Renal cortex interstitium (tissue), 15 donors: ENCODE measurements at places on chromosomes 2 and 18.

DNA sequence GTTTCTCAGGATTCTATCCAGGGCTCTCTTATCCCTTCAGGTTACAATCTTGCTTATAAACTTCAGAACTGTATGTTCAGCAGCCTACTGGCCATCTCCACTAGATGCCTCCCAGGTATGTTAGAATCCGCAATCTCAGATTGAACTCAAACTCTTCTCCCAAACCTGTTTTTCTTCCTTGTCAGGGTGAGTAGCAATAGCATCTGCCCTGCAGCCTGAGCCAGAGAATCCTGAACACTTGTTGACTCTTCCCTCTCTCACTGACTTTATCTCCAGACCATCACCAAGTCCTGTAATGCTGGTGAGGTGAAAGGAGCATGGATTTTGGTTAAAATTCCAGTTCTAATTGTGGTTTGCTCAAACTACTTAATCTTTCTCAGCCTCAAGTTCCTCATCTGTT is 82.6 kb upstream of the ALPP start:
- DNase-seq: no peak

DNA sequence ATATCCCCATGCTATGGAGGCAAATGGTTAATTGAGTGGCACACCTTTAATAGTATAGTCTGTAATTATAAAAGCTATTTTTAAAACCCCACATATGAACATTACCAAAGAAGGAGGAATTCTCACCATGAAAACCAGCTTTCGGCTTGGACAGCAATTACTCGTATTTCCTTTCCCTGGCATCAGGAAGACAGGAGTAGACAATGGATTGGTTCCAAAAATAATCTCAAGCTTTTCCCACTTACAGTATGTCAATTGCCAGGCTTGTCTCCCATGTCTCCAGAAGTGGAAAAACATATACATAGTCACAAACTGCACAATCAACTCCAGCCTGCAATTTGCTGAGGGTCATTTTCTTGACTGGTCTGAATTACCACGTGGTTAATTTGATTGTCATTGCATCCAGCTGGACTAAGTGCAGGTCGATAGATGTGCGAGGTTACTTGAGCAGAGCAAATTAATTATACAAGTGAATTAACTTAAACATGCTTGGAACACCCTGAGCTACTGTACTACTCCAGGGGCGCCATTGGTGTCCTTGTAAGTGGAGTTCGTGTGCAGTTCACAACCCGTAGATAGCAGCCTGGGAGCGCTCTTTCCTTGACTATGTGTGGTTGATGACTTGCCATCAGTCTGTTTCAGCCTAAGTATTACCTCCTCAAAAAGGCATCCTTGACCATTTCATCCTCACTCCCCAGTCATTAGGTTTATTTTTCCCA is 124.3 kb upstream of the PELI1 start:
- DNase-seq: no peak

DNA sequence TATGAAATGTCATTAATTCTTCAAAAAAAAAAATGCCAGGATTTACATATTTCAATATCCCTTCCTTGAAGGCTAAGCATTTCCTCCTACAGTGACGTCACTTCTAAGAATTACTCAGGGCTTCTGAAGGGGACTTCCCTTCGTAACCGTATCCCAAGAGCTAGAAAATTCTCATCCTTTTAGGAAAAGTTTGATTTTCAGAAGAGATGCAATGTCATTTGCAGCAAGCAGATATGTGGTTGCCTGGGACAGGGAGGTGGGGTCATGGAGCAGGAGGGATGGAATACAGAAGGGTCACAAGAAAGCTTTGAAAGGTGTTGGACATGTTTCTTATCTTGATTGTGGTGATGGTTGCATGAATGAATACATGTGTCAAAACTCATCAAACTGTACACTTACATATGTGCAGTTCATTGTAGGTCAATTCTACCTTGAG is 97.0 kb upstream of the ATL2 start:
- DNase-seq: no peak

DNA sequence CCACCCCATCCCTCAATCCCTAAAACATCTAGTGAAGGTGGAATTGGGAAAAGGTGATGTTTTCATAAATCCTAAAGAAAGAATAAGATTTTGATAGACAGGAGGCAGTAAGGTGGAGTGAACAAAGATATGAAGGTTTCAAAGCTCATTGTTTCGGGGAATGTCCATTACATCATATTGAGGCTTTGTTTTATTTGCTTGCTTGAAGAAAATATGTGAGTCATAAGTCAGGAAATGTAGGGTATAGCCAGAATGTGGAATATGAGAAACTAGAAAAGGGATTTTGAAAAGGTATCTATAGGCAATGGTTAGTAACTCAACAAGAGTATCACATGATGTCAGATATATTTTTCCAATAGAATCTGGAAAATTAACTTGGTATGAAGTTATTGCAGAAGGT is 1178.5 kb upstream of the ACVR2A start:
- DNase-seq: no peak

- DNase-seq: no peak
Measured at GRCh38 chr2:60710707-60711106, 45.4 kb upstream of the PAPOLG start.

DNA sequence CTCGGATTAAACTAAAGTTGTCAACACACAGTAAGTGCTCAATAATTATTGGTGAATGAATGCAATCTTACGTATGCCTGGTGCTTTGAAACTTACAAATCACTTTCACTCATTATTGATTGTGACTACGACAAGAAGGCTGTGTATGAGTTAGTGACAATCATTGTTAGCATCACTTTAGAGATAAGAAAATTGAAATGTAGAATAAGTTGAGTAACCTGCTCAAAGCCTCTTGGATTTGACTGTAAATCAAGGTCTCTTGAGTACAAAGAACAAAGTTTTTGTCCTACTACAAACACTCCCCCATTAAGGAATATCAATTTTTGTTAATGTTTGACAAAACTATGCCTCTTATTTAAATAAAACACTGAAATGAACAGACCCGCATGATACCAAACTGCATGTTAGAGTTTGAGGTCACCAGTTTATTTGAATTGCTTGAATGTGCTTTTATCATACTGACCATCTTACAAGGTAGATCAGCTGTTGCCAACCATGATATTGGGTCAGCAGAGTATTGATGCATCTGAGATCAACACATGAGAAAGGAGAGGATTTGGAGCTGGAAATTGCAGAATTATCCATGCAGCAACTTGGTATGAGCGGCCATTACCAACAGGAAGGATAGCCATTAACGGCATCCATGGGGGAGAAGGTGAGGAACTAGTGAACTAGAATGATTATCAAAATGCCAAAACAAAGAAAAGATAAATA is 142.1 kb downstream of the IRS1 start:
- no peak for DNase-seq

DNA sequence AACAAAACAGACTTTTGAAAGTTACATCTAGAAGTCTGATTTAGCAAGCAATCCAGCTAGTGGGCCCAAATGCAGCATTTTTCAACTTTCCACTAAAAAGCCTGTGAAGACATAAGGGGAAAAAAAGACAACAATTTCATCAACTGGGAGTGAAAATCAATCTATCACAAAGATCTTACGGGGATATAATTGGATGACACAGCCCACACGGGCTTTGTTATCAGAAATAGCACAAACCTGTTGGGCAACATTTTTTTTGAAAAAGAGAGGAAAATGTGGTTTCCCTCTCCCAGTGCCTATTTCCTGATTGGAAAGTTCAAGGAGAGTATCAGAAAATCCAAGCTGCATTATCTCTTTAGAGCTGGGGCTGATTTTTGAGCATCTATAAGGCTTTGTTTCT is 132.7 kb downstream of the EVA1A start:
- DNase-seq: no peak

- no peak for DNase-seq
Measured at GRCh38 chr2:129139380-129139779, 820.7 kb upstream of the HS6ST1 start.

- no peak for DNase-seq
Measured at GRCh38 chr18:76615065-76615733, 120.2 kb upstream of the ZNF516 start.

DNA sequence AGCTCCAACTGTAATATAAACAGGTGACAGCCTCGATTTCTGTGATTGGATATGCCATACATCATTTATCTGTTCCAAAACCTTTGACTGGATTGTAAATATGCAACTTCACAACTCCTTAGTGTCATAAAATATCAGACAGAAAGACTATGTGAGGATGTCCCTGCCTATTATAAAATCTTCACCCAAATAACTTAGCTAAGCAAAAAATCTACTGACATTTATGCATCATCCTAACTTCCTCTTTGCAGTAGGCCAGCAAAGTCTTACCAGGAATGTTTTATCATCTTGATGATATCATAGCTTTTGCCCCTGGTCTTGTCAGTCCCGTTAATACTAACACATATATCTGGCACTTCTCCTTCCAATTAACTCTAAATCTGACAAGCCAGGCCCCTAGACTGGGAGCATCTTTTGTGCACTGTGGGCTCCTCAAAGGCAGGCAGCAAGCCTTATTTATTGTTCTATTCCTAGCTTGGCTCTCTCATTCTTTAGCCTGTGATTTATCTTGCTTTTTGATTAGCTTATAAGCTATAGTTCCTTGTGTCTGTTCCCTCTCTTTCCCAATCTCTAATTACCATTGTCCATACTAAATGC is 356.5 kb upstream of the HNMT start:
- no peak for DNase-seq

DNA sequence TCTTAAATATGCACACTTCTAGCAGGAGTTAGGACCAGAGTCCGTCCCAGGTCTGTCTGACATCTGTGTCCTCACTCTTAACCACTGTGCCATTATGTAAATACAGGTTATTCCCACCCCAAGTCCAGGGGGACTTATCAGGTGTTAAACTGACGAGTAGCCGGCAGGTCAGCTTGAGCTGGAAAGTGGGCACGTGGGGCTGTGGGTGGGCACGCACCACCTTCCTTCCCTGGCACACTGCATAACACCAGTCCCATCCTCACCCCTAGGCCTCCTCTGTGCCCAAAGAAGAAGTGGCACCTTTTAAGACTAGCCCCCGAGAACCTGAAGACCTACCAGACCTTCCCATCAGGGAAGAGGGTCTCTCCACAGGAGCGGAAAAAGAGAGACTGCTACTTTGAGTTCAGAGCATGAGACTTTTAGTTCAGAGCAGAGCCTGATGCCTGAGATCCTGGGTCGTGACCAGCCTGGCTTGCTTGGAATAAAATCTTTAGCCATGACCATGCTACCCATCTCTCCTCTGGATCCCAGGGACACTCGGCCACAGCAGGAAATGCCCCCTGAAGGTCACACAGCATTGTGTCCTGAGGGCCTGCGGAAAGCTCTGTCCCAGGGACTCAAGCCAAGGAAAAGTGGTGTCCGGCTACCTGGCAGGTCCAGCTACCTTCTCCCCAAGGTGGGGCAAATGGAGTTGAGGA is 62.0 kb downstream of the CIB4 start:
- no peak for DNase-seq

GRCh38 chr2:96397756-96398530 is 62.4 kb downstream of the NCAPH start:
- no peak for DNase-seq

DNA sequence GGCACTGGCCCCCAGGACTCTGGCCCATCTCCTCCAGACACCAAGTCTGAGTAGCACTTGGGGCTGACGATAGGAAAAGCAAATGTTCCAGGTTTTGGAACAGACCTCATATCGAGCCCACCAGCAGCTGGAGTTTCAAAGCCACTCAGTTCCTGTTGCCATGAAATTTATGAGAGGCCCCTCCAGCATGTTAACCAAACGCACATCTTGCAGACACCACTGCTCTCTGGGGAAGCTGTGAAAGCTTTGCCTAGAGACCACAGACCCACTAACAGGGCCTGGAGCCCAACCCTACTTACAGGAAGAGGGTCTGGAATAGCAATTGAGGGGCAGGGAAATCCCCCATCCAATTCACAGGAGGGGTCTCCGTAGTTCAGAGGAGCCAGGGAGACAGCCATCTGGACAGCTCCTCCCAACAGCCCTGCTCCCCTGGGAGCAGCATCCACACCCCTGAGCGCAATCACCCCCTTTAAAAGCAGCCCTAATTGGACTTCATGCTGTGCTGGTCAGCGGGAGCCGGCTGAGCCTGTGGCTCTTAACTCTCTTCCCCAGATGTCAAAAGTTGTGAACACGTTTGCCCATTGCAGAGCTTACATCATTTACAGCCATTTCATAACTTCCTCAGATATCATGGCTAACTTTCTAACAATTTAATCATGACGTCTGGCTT is 81.3 kb downstream of the TGFA start:
- no peak for DNase-seq

DNA sequence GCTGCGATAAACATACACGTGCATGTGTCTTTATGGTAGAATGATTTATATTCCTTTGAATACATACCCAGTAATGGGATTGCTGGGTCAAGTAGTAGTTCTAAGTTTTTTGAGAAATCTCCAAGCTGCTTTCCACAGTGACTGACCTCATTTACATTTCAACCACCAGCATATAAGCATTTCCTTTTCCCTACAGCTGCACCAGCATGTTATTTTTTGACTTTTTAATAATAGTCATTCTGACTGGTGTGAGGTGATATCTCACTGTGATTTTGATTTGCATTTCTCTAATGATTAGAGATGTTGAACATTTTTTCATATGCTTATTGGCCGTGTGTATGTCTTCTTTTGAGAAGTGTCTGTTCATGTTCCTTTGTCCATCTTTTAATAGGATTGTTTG is 22.8 kb downstream of the GALNT1 start:
- no peak for DNase-seq

DNA sequence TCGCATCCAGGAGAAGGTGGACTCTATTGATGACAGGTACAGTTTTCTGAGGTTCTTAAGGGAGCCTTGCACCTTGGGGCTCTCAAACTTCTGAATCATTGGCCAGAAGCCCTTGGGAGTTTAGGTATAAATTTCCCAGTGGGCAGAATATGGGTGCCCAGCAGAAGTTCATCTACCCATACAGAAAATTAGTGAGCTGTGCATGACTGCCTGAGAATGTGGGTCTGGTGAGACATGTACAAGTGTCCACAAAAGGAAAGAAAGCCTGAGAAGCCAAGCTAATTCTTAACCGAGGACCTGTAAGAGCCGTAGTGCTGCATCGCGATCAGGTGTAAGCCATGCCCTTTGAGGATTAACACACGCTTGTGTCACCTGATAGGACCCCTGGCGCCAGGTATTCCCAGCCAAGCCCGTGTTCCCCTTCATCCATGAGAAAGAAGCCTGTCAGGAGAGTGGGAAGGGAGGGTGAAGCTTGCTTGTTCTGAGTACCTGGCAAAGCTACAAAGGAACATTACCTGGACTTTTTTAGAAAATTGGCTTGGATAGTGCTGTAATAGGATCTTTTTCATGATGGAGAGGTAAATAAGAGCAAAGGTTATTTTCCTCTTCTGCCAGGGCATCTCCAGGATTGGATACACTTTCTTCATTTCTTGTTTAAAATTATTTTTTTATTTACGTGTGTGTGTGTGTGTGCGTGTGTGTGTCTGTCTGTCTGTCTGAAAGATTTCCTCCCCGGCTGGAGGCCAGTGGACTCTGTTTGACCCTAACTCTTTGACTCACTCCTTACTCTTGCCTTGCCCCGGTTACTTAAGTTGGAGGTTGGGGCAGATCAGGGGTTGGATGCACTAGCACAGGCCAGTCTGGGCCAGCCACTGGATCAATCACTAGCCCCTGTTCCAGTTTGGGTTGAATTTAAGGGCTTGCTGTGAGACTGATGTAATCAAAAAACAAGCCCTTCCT is 90.4 kb upstream of the EML6 start:
- no peak for DNase-seq
